ENCODE measurements at places on chromosomes 4 and X.

DNA sequence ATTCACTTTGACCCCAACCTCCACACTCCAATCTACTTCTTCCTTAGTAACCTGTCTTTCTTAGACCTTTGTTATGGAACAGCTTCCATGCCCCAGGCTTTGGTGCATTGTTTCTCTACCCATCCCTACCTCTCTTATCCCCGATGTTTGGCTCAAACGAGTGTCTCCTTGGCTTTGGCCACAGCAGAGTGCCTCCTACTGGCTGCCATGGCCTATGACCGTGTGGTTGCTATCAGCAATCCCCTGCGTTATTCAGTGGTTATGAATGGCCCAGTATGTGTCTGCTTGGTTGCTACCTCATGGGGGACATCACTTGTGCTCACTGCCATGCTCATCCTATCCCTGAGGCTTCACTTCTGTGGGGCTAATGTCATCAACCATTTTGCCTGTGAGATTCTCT, 344 bp downstream of the OR13H1 start:
- DNase-seq, result no peak

DNA sequence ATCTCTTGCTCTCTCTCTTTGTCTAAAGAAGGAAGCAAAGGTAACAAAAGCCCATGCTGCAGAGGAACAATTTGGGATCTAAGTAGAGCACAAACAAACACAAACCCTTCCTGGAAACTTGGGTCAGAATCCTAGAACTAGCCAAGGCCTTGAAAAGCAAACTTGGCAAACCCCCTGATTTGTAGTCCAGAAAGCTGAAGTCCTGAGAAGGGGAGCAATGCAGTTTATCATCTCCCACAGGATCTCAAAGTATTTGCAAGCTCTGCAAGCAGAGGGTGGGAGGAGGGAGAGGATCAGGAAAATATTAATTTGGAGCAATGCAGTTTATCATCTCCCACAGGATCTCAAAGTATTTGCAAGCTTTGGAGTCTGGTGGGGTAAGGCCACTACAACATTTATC, 379.5 kb upstream of the FGF13 start:
- no peak for DNase-seq

GRCh38 chr4:10091531-10092181, 24.9 kb downstream of the WDR1 start:
- no peak for DNase-seq

- DNase-seq, result no peak
Observed at GRCh38 chr4:52243367-52243766, 192.3 kb downstream of the SPATA18 start.

GRCh38 chr4:40471923-40472322, 136.8 kb downstream of the CHRNA9 start:
- no peak for DNase-seq

DNA sequence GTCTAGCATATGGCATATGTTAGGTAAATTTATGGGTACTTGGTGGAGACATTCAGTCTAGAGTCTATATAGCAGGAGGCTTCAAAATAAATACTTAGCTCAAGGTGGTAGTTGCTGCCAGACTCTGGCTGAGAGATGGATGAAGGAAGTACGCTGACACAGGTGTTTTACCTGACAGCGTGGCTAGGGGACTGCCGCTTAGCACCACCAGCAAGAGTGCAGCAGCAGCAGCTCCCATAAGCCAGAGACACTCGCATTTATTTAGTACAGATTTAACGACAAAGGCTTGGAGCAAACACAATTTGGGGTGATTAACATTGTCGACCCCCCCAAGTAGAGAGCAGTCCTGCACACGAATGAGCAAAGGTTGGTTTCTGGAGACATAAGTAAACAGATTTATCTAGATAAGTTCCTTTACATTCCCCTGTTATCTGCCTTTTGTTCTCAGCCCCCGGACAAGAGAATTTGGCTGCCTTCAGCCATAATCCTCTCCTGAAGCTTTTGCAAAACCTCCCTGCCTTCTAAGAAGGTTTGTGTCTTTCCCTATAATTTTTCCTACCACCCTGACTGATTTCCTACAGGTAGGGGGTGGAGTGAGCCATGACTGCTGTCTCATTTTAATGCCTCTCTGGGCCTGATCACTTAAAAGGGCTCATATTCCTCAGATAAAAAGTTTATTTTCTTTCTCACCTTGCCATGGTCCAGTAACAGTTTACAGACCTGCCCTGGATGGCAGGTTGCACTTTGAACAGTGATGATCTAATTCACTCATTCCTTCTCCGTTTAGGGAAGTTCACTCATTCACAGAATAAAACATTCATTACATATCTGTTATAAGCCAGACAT, 64.6 kb downstream of the RHOH start:
- no peak for DNase-seq

- no peak for DNase-seq
Observed at GRCh38 chr4:78592088-78592783, 40.7 kb downstream of the ANXA3 start.

- no peak for DNase-seq
Observed at GRCh38 chr4:15451866-15452765, 17.6 kb upstream of the CC2D2A start.
